ENCODE measurements at places on chromosomes 11 and 22.

GRCh38 chr22:21025763-21026755 is 6.3 kb downstream of the SLC7A4 start:
- DNase-seq, result no peak

GRCh38 chr11:19510468-19510867 is 202.2 kb upstream of the NAV2 start:
- no peak for DNase-seq

GRCh38 chr11:45960387-45961095 is 38.1 kb downstream of the LARGE2 start:
- DNase-seq, result no peak

DNA sequence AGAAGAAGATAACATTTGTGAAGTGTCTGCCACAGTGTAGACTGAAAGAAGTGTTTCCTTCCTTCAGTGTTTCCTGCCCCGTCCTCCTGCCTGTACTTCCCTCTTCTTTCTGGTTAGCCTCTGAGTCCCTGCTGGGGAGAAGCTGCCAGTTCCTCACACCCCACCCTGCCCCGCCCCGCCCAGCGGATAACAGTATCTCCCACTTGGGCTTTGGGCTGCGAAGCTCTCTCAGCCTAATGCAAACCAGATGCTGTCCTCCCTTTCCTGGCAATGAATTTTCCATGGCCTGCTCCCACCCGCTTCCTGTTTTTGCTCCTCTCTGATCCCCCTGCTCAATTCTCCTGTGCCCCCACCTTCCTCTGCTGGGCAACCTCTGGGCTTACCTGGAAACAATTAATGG is 5.2 kb upstream of the RAB3IL1 start:
- peak; percentile 24 for DNase-seq

- no peak for DNase-seq
These were observed 37.1 kb upstream of the CELSR1 start for GRCh38 chr22:46574438-46574992.

GRCh38 chr22:29691636-29692326 is 28.0 kb upstream of the CABP7 start:
- DNase-seq, result peak; percentile 100

DNA sequence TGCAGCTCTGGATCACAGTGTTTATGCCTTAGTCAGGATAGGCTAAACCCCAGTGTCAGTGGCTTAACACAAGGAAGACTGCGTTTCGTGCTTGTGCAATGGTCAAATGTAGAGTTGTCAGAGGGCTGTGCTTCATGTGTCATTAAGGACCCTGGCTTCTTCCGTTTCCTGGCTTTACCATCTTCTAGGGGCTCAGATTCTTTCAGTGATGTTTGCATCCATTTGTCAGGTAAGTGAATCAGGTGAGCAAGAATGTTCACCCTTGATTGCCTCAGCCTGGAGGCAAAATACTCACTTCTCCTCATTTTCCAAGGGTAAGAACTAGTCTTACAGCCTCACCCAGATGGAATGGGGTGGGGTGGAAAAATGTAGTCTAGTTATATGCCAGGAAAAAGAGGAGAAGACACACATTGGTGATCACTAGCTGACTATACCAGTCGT is 20.5 kb upstream of the AMOTL1 start:
- DNase-seq, result no peak

GRCh38 chr22:43883012-43883661 is 8.7 kb downstream of the PNPLA5 start:
- peak; percentile 86 for DNase-seq

- DNase-seq, result no peak
These were observed 14.1 kb downstream of the IGLL5 start for GRCh38 chr22:22901578-22902218.

DNA sequence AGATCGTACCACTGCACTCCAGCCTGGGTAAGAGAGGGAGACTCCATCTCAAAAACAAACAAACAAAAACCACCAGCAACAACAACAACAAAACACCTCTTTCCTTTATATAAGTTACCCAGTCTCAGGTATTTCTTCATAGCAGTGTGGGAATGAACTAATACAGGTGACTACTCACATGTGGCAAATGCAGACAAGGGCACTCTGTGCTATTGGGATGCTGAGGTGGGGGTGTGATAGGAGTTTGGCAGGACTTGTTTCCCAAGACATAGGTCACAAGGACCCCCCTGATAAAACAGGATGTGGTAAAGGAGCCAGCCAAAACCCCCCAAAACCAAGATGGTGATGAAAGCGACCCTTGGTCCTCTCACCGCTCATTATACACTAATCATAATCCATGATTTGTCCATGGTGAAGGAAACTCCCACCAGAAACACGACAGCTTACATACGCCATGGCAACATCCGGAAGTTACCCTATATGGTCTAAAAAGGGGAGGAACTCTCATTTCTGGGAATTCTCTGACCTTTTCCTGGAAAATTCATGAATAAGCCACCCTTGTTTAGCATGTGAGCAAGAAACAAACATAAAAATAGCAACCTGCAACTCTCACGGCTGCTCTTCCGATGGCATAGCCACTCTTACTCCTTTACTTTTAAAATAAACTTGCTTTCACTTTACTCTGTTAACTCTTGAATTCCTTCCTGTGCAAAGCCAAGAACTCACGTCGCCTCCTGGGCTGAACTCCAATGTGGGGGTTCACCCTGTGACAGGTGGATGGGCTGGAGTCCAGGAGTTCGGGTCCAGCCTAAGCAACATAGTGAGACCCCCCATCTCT is 18.8 kb upstream of the INCENP start:
- DNase-seq, result no peak

DNA sequence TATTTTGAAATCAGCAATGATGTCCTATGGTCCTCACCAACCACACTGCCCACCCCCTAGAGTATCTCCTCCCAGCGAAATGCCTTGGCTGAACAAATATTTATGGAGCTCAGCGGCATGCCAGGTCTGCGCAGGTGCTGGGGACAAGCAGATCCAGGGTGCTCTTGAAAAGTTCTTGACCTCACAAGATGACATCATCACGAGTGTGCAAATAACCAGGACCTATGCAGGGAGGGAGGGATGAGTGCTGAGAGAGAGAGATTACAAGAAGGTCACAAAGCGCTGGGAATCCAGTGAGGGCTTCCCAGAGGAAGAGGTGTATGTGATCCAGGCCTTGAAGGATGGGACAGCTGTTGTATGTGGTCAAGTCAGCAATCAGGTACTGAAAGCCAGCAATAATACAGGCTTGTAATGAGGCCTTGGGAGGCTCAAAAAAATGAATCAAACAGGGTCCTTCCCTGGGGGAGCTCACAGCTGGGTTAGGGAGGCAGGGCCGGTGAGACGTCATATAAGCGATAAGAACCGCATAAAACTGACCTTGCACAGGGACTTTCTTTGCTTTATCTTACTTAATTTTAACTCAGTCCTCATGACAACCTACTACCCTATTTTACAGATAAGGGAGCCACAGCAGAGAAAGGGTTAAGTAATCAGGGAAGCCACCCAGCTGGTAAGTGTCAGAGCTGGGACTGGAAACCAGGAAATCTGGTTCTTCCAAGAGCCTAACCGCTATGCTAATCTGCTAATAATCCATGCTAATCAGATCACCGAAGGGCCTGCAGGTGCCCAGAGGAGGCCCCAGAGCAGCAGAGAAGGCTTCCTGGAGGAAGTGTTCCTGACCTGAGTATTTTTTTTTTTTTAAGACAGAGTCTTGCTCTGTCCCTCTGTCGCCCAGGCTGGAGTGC is 8.2 kb downstream of the ARRB1 start:
- peak; percentile 92 for DNase-seq

DNA sequence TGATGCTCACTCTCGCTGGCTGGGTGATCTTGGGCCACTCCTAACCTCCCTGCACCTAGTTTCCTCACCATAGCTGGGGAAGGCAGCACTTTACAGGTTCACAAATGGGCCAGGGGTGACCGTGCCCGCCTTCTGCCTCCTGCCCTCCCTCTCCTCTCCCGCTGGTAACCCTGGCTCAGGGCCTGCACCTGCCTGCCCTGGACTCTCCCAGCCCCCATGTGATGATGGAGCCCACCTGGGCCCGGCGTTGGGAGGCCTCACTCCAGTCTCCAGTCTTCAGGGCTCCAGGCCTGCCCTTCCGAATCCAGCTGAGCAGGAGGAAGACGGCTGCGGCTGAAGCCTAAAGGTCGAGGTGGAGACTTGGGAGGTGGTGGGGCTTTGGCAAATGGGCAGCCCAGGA is 152.9 kb downstream of the CACNA1I start:
- DNase-seq, result no peak

DNA sequence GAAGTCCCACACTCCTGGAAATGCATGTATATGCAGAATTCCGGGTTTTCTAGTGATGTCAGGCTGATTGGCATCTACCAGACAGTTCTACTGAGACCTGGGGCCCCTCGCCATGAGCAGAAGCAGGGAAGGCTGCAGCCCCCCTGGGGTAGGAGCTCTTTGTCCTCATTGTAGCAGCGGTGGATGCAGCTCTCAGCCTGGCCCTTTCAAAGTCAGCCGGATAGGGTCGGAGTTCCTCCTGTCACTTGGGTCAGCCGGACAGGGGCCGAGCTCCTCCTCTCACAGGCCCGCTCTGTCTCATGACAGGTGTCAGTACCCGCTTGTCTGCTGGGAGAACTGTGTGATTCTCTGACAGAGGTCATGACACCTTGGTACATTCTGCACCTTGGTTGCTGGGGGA is 30.0 kb downstream of the MRGPRD start:
- DNase-seq, result no peak

- DNase-seq, result no peak
These were observed 55.5 kb upstream of the SLC5A12 start for GRCh38 chr11:26777372-26777808.

- no peak for DNase-seq
These were observed 190.2 kb downstream of the DSCAML1 start for GRCh38 chr11:117606790-117607189.

DNA sequence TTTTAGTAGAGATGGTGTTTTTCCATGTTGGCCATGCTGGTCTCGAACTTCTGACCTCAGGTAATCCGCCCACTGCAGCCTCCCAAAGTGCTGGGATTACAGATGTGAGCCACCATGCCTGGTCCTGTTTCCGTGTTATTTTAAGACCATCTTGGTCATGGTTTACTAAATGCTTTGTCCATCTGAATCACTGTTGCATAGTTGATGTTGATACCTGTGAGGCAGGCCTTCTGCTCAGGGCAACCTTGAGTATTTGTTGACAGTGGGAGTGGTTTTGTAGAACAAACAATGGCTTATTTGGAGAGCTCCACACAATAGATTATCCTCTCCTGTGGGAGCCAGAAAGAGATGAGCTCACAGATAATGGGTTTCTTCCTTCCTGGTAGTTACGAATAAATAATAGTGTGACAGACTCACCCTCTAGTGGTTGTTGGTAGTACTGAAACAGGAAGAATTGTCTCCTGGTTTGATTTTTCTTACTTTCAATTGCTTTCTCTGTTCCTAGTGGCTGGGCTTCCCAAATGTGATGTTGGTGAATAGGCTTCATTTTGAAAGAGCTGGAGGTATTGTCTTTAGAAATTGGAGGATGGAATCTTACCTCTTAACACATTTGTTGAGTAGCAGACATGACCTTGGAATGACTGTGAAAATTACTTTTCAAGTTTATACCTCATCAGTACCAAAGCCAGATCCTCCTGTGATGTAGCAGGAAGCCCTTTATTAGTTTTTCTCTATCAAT is 39.0 kb downstream of the CTNND1 start:
- peak; percentile 96 for DNase-seq

GRCh38 chr11:84819537-84819936 is 807.6 kb downstream of the DLG2 start:
- DNase-seq, result no peak

DNA sequence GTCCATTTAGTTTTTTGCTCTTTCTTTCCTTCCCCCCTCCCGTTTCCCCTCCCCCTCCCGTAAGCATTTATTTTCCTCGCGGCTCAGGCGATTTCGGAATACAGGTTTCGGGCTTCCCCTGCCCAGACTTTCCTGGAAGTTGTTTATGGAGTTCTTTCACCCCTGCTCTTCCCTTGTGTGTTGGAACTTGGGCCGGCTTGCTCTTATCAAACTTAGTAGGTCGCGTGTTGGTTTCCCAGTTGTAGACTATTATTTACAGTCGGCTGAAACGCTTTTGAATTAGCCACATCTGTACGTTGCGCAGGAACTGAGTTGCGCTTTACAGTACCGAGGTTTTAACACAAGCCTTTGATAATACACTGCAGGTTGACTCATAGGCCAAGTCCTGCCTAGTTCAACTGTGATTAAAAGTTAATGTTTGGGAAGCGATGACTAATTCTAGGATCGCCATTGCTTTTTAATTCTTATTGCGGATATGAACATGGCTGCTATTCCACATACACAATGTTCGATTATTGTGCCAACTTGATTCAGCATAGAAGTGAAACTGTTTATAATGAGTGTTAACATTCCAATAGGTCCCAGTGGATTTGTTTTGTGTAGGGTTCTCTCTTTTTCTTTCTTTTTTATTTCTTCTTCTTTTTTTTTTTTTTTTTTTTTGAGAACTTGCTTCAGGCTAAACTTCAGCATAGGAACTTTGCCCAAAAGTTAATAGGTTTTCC is 1.7 kb downstream of the YAP1 start:
- no peak for DNase-seq

- DNase-seq, result no peak
These were observed 7.2 kb downstream of the APLP2 start for GRCh38 chr11:130076778-130077481.

DNA sequence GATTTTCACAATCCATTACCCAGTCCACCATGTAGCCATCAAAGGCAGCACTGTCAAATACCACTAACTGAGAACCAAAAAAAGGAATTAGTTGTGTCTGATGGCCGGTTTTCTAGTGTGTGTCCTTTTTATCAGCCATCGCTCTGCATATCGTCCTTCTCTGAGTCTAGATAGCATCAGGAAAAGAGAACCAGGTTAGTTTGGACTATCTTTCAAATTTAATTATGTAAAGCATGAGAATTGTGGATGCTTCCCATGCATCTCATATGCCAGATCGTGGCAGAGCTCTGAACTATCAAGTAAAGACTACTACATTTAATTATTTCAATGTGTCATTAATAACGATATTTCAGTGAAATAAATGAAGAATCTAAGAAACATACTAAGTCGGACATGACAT is 691.9 kb downstream of the FAM181B start:
- no peak for DNase-seq

- DNase-seq, result peak; percentile 53
These were observed 32.9 kb downstream of the SIK2 start for GRCh38 chr11:111634981-111635705.

GRCh38 chr11:35227576-35228327 is 88.8 kb downstream of the CD44 start:
- DNase-seq, result peak; percentile 94

DNA sequence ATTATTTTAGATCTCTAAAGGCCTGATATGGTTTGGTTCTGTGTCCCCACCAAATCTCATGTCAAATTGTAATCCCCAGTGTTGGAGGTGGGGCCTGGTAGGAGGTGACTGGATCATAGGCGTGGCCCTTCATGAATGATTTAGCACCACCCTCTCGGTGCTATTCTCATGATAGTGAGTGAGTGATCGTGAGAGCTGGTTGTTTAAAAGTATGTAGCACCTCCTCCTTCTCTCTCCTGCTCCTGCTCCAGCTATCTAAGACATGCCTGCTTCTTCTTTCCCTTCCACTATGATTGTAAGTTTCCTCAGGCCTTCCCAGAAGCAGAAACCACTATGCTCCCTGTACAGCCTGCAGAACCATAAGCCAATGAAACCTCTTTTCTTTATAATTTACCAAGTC is 114.1 kb downstream of the SERGEF start:
- no peak for DNase-seq

Measured in NCI-H69 (cell line).